ENCODE measurements at places on chromosomes 2 and 18. TPM values are rescaled to one million over a fixed set of nuclear protein-coding genes. Genes with fewer than 3 reads are reported as not detected.

The IL36A gene
- not detected for total RNA-seq

The MPP4 gene
- not detected for total RNA-seq

The FOXI3 gene
- not detected for total RNA-seq

- peak; percentile 19 for DNase-seq
These were observed 141.3 kb downstream of the ASB1 start for GRCh38 chr2:238567996-238568395.

Data from cardiac septum (tissue), 1 donor.